ENCODE measurements at places on chromosomes 7 and 10.
A peak's percentile ranks its signal among the peaks of the same experiment; 100 is the strongest.

- DNase-seq, result no peak
These were observed 23.3 kb downstream of the MALRD1 start for GRCh38 chr10:19071946-19072345.

GRCh38 chr7:141477865-141478264 is 73.3 kb upstream of the AGK start:
- DNase-seq, result no peak

DNA sequence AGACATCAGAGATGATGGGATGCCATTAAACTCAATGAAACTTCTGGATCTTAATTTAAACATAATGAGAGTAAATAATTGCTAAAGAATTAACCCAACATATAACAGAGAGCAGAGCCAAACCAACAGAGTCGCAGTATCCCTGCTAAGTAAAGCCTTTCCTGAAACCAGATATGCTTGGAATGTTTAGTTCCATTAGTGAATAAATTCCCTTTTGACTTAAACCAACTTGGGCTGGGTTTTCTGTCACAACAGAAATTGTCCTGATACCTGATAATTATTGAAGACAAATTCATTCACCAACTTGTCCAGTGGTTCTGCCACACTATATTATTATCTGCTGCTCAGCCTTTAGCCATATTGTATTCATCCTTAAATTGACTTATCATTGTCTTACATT is 286.7 kb downstream of the FZD1 start:
- DNase-seq, result no peak

DNA sequence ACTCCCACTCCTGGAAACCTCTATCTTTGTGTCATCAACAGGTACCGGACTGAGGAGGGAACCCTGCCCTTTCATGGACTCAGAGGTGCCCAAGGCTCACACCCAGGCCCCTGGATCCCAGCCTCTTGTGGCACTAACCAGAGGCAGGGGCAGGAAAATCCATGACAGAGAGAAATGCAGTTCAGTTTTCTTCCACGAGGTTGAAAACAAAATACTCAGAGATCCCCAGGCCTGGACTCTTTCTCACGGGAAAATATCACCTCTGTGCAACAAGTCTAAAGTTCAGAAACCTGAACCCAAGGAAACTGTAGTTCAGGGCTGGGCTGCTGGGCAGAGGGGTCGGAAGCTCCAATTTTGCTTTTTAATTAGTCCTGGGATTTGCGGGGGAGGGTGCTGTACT is 21.4 kb upstream of the OPN4 start:
- DNase-seq, result no peak

GRCh38 chr10:121312587-121312986 is 285.7 kb downstream of the FGFR2 start:
- no peak for DNase-seq

GRCh38 chr10:128437786-128438345 is 311.6 kb upstream of the MKI67 start:
- no peak for DNase-seq

- DNase-seq, result no peak
These were observed 987 bp downstream of the INA start for GRCh38 chr10:103277713-103278536.

- no peak for DNase-seq
These were observed 12.6 kb downstream of the TBATA start for GRCh38 chr10:70772627-70773026.

GRCh38 chr7:133482599-133482998 is 229.7 kb downstream of the EXOC4 start:
- no peak for DNase-seq

- peak; percentile 11 for DNase-seq
These were observed 591 bp downstream of the UBE2H start for GRCh38 chr7:129952086-129952652.

DNA sequence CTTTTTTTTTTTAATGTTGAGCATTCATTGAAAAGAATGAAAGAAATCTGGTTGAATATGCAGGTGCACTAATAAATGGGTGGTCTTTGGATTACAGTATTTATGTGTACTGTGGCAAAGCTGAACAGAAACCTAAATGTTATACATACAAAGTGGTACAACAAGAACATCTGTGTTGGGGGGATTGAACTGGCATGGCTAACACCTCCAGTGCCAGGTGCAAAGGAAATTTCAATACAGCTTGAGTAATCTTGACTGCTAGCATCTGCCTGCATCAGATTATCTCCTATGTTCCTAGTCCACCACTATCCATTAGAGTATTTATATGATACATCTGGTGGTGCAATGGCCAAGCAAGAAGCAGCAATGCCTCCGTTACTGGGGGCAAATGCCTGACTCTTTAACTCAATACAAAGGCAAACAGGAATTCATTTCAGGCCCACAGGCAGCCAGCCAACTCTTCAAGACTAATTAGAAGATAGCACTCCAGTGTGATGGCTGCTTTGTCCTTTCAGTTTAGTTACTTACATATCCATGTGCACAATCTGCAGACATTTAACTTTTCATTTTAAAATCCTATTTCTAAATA is 220.5 kb upstream of the ETV1 start:
- no peak for DNase-seq

- DNase-seq, result no peak
These were observed 2.3 kb upstream of the ADCK2 start for GRCh38 chr7:140670343-140670935.

DNA sequence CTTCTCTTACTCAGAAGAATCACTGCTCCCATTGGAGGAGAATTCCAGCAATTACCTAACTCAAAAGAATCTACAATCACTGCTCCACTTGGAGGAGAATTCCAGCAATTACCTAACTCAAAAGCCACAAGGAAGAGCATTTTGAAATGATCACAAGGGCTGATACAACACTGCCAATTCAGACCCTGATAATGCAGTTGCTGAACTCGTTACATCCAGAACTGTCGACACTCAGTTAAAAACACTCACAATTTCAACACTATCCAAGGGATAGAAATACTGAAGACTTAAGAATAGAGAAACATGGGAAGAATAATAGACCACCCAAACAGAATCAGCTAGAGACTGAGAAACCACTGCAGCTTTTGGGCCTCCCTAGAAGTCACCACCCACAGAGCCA is 27.8 kb downstream of the AFAP1L2 start:
- no peak for DNase-seq

DNA sequence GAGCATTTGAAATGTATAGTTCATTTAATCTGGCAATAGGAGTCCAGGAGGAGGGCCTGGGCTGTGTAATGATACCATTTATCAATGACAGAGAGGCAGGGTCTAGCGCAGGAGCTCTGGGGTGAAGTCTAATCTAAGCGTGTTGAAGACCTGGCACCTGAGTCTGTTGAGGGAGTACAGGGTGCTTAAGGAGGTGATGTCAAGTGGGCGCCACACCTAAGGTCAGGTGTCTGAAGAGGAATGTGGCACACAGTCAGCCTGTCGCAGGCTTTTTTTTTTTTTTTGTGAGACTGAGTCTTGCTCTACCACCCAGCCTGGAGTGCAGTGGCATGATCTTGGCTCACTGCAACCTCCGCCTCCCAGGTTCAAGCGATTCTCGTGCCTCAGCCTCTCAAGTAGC is 2.3 kb downstream of the LLCFC1 start:
- no peak for DNase-seq

GRCh38 chr7:24464861-24465260 is 108.4 kb upstream of the PALS2 start:
- no peak for DNase-seq

DNA sequence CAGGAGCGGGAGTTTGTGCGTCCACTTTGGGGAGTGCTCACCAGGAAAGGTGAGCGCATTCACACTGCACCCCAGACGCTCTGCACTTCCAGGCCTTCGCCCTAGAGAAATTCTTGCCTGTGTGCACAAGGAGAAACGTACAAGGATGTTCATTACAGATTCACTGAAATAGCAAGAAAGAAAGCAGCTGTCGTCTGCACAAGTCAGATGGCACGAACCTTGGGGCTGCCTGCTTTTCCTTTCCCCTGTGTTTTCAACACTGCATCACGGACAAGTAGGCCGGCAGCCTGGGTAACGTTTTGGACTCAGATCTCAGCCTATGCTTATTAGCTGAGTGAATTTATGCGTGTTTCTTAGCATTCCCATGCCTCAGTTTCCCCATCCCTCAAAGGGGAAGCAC is 546.8 kb upstream of the FOXK1 start:
- no peak for DNase-seq

DNA sequence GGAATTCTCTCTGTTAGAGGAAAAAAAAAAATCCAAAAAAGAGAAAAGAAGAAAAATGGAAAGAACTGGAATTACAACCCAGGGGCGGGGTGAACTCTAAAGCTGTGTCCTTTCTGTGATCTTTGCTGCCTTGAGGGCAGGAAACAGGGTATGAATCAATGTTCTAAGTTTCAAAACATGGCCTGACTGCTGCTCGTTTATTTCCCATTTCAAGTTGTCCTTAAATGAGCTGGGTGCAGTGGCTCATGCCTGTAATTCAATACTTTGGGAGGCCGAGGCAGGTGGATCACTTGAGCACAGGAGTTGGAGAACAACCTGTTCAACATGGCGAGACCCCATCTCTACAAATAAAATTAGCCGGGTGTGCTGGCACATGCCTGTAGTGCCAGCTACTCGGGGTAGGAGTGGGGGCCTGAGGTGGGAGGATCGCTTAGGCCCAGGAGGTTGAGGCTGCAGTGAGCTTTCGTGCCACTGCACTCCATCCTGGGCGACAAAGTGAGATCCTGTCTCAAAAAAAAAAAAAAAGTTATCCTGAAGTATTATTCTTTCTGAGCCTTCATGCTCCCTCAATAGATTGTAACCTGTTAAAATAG is 24.7 kb upstream of the TFAM start:
- no peak for DNase-seq

- DNase-seq, result peak; percentile 76
These were observed 214.4 kb downstream of the FAM107B start for GRCh38 chr10:14560274-14560673.

- no peak for DNase-seq
These were observed 47.9 kb upstream of the IGFBP3 start for GRCh38 chr7:45968856-45969541.

GRCh38 chr7:47513741-47514241 is 68.1 kb downstream of the TNS3 start:
- no peak for DNase-seq

GRCh38 chr7:147523056-147523455 is 1067.5 kb upstream of the C7orf33 start:
- no peak for DNase-seq

- no peak for DNase-seq
These were observed 1.2 kb downstream of the CLDN15 start for GRCh38 chr7:101236292-101236835.

GRCh38 chr10:1251769-1252168 is 195.6 kb downstream of the WDR37 start:
- no peak for DNase-seq

GRCh38 chr7:114930829-114931655 is 9.1 kb downstream of the MDFIC start:
- DNase-seq, result no peak

DNA sequence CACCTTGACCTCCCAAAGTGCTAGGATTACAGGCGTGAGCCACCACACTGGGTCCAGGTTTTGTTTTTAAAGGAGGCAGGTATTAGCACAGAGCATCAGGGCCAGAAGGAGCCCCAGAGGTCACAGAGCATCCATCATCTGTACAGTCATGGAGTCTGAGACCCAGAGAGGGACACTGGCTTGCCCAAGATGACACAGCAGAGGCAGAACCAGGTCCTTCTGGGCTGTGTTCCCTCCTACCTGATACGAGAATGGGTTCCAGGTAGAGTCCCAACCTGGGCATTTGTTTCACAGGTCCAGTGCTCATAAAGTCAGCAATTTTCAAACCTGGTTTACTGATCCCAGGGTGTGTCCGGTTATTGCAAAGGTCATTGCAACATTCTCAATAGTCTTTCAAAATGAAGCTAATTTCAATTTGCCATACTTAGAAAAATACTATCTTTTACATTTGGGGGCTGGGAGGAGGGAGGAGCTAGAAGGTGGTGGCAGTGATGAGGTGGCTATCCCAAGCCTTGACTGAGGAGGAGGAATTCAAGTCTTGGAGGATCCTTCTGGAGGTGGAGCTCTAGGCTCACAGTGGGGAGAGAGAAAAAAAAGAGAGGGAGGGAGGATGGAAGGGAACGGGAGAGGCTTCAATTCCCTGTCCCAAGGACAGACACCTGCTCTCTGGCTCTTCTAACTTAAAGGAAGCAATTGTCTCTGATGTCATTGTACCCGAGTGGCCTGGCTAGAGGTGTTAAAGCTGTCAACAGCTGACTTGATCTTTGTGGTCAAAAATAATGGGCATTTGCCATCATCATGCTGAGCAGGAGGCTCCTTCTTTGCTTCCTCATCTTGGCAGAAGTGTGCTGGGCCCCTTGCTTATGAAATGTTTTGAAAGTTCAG is 8.1 kb downstream of the MXI1 start:
- DNase-seq, result no peak

- no peak for DNase-seq
These were observed 58.1 kb upstream of the MXI1 start for GRCh38 chr10:110149259-110149658.

DNA sequence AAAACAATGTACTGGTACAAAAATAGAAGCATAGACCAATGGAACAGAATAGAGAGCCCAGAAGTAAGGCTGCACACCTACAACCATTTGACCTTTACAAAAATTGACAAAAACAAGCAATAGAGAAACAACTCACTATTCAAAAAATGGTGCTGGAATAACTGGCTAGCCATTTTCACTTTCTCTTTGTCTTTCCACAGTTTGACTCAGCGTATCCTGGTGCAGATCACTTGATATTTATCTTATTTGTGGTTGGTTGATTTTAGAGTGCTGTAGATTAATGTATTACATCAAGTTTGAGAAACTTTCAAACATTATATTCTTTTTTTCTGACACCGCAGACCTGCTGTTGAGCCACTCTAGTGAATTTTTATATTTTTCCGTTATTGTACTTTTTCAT is 381.4 kb downstream of the DGKB start:
- no peak for DNase-seq

DNA sequence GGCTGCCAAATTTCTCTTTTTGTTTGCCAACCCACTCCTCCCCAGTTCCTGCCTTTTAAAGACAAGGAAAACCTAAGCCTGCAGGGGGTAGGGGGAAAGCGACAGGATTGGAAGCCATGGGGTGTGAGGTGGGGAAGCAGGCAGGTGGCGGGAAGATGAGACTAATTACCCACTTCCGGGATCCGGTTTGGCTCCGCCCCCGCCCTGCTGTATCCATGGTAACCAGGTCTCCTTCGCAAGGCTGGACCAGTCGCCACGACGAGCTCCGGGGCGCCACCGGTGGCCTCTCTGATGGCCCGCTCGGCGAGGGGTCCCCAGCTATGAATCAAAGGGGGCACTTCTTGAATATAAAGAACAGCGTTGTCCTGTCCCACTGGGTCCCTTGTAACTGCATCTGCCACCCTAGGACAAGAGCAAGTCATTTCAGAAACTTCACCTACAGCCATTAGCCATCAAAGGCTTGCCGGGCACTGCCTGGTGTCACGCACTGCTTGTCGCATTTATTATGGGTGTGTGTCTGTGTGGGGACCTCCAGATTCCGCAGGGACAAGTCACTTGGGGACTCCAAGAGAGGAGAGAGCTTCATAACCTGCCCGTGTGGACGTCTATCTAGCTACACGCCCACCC is 55.4 kb upstream of the LMTK2 start:
- DNase-seq, result peak; percentile 59

- DNase-seq, result peak; percentile 25
These were observed 61.1 kb upstream of the IL6 start for GRCh38 chr7:22665923-22666322.
